Left renal cortex interstitium (tissue), 4 donors: ENCODE measurements at places on chromosomes 3 and 15.

DNA sequence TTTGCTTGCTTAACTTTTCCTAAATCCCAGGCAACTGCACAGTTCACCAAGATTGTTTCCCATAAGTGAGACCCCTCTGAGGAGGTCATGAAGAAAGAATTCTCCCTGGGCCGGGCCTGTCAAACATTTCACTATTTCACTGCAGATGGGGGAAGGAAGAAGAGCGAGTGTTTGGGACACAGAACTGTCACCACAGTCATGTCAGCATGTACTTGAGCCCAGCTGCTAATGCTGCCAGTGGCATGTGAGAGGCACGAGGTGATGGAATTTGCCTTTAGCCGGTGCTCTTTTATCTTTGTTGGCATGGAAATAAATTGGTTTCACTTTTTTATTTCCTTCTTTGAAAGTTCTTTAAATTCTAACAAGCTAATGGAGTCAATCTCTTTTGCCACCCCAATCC, 277.9 kb upstream of the GADL1 start:
- no peak for DNase-seq

DNA sequence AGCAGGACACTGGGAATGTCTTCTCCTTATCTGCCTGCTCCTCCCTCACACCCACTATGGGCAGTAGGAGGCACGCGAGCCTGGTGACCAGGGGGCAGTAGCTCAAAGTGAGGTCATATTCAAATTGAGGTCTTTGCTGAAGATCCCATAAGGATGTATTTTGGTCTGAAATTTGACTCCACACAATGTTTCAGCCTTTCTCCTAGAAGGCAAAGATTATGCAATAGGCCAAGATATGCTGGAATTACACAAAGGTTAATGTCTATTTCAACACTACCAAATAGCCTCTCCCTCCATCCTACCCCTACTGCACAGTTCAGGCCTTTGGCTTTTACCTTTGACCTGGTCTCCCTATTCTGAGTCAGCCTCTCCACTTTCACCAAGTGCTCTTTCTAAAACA, 203.0 kb downstream of the TIGIT start:
- DNase-seq: no peak

- DNase-seq: no peak
Measured at GRCh38 chr3:97910931-97911351, 61.3 kb downstream of the RIOX2 start.

DNA sequence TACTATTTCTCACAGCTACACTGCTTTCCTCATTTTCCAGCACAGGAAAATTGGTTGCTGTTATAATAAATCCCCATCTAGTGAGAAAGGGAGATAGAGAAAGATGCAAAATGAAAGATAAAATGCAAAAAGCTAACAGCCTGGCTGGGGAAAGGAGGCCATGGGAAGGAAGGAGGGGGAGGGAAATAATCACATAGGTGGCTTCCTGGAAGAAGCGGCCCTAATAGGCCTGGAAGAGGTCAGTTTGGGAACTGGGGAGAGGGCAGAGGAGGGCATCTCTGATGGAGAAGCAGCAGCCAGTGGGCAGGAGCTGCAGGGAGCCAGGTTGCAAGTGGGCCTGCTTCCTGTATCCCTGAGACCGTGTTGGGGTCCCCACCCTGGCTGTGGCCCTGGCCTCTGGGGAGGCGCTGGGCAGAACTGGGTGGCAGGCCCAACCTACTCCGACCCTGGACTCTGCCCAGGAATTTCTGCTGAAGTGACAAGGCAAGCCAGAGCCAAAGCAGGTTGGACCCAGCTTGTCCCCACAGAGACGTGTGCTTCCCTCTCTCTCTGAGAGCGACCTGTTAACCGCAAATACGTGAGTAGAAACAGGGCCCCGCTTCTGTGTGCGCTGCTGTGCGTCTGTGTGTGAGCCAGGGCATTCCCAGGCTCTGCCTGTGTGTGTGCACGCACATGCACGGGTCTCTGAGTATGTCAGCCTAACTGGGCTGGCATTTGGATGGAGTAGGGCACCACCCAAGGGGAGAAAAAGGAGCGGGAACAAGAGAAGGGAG, 1.9 kb downstream of the SLC28A1 start:
- DNase-seq: no peak

- DNase-seq: no peak
Measured at GRCh38 chr3:2517500-2518172, 419.0 kb downstream of the CNTN4 start.

GRCh38 chr15:94263341-94264273, 32.2 kb downstream of the MCTP2 start:
- no peak for DNase-seq

- DNase-seq: no peak
Measured at GRCh38 chr3:82596805-82597204, 835.4 kb upstream of the GBE1 start.

DNA sequence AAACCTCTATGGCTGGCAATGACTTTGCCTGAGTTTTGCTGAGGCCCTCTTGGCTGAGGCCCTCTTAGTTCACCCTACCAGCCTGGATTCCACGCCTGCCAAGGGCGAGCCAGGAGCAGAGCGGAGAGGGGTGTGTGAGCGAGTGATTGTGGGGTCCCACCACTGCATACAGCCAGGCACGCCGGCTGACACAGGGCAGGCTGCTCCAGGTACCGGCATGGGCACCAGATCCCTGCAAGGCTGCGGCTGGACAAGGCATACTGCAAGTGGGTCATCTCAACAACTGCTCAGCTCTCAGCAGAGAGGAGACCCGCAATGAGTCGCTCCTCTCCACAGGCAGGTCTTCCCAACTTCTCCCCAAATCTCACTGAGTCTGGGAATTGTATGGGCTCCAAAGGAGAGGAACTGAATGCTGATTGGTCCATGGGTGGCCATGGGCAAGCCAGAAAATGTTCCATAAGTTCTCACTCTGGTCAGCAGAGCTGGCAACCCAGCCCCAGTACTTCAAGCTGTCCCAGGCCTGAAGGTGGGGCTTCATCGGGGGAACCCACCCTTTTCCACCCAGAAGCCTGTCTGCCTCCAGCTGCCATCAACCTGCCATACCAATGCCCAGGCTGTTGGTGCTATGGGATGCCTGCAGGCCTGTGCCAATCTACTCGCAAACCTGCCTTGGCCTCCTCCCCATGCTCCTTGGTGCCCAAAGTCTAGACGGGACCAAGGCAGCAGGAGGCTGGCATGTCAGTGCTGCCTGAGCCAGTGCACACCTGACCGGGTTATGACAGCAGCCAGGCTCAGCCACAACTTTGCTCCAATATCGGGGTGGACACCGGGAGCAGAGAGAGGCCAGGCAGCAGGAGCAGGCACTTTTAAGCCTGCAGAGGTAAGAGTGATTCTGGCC, 1273.6 kb upstream of the GBE1 start:
- no peak for DNase-seq

DNA sequence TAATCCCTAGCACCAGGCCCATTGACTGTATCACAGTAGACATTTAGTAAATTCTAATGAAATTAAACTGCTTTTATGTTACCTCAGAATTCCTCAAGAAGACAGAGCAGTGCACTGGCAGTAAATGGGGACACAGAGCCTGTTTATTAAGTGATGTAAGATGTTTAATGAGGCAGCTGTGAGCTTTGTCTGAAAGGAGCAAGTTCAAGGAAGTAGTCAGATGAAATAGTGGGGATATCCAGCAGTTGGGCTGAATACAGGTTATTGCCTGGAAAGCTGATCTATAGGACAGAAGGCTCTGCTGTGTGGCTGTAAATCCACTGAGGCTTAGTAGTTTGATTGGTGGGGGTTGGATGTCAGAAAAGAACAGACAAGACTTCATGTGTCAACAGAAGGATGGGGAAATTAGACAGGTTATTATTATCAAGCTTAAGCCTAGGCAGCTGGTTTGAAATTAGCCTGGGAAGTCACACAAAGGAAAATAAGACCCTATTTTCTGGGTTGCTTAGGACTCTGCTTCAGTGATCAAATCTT, 62.2 kb downstream of the PFN2 start:
- DNase-seq: no peak

DNA sequence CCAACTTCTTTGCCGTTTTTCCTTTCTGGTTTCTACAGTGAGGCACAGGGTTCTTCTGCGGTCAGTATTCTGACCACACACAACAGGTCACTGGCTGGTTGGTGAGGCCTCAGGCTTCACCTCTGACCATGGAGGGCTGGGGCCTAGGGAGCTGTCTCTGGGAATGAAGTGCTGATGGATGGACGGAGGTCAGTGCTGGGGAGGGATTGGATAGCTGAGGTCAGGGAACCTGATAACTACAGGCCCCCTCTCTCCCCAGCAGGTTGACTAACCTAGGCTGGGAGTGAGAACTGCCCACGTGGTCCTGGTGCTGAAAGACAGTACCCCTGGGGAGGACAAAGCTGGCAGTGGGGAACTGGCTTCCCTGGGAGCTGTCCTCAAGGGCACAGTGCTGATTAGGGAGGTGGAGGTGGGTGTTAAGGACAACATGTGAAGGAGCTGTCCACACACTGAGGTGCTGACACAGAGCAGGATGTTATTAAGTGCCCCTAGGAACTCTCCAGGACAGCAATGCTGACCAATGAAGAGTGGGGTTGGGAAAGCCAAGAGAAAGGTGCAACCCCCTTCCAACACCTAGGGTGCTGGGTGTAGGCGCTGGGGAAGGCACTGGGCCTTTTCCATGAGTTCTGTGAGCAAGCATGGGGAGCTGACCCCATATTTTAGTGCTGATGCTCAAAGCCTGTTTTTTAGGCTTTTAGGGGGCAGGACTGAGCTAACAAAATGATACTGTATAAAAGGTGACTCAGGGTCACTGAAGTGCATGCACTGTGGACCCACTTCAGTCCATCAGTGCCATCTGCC, 45.2 kb downstream of the ATP2B2 start:
- peak; percentile 78 for DNase-seq

- no peak for DNase-seq
Measured at GRCh38 chr3:175980486-175981090, 1121.5 kb downstream of the NAALADL2 start.

- no peak for DNase-seq
Measured at GRCh38 chr3:31116651-31117050, 222.2 kb upstream of the GADL1 start.

DNA sequence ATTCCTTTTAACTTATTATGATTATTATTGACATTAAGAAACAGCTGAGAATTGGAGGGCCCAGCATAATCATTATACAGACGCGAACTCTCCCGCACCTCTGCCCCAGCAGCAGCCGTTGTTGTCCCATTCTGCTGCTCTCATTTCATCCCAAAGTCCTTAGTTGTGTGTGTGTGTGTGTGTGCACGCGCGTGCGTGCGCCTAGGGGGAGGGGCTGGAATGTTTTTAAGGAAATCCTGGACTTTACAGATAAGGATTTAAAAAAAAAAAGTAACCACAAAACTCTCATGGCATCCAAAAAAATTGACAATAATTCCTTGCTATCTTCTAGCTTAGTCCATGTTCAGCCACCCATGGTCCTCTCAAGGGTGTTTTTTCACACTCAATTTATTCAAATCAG, 134.2 kb downstream of the WNT7A start:
- no peak for DNase-seq

GRCh38 chr3:180932819-180933218, 20.3 kb downstream of the FXR1 start:
- DNase-seq: no peak

DNA sequence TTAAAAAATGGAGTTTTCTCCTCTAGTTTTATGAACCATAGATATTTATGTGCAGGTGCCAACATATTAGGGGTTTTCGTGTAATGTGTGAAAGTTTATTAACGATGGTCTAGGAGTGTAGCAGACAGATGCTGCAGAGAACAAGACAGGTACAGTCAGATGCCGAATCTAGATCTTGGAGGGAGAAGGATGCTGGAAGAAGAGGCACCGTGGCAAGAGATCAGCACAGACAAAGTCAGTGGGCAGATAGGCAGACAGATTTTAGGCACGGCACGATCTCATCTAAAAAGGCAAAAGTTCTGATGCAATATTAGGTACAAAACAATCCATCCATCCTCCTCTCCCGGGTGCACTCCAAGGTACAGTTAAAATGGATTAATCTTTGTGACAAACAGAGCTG, 161.6 kb downstream of the TIGIT start:
- no peak for DNase-seq

GRCh38 chr15:78685159-78685921, 44.3 kb upstream of the CHRNB4 start:
- DNase-seq: no peak

GRCh38 chr3:72892081-72892775, 4.4 kb downstream of the GXYLT2 start:
- DNase-seq: no peak

- no peak for DNase-seq
Measured at GRCh38 chr3:72265256-72266015, 480.5 kb upstream of the PROK2 start.

DNA sequence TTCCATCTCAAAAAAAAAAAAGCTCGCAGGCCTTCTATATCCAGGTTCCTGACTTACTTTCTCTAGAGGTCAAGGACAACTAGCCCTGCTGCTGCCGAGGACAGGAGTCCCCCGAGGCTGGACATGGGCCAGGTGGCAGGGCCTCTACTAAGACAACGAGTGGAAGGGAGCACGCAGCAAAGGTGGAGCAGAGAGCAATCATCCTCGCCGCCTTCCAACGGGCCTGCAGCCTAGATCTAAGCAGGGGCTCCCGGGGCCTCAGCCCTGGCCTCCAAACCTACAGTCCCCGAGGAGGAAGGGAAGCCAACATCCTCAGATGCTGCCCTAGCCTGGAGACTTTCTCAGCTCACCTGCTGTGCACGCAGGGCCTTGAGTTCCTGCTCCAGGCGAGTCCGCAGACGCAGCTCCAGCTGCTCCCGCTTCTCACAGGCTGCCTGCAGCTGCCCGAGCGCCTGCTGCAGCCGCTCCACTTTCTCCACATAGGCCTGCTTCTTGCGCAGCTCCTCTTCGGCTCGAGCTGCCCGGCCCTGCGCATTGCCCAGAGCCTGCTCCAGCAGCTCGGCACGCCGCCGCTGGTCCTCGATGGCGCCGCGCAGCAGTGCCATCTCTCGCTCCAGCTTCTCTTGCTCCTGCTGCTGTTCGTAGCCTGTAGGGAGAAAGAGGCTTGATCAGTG, 12.9 kb downstream of the AMOTL2 start:
- no peak for DNase-seq

- no peak for DNase-seq
Measured at GRCh38 chr3:111610612-111611054, 15.5 kb upstream of the ZBED2 start.

DNA sequence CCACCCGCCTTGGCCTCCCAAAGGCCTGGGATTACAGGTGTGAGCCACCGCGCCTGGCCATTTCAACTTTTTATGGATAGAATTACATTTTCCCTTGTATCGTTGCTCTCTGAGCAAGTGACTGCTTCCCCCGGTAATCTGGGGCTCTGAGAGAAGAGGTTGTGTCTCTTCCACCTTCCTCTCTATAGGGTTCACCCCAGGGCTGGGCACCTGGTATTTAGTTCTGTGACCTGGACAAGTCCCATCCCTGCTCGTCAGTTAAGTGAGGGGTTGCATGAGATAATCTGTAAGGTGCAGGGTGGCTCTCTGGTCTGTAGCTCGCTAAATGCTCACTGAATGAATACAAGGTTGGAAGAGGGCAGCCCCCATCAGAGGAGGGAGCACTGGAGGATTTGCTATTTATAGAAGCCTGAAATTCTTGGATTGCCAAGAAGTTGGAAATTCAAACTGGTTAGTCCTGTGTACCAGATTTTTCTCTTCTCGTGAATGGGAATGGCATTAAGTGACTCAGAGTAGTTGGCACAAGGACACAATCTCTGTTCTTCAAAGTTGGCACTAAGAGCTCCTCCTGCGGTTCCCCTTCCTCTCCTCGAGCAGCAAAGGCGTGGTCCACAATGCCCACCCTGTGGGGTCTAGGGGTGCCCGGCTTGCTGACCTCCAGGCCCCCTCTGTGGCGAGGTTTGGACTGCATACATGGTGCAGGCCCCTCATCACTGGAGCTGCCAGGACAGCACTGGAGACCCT, 68.1 kb upstream of the DLG1 start:
- DNase-seq: no peak

- no peak for DNase-seq
Measured at GRCh38 chr15:33701304-33701696, 267.0 kb upstream of the CHRM5 start.

GRCh38 chr3:188194332-188194731, 40.4 kb downstream of the LPP start:
- no peak for DNase-seq
